ENCODE measurements at places on chromosomes 11 and 22. TPM values are rescaled to one million over a fixed set of nuclear protein-coding genes. Genes with fewer than 3 reads are reported as not detected.

Gene OR52I2
- polyA plus RNA-seq: not detected

GRCh38 chr11:15912825-15913224 lies 443.5 kb downstream of the SOX6 start:
- DNase-seq: no peak

GRCh38 chr11:33844236-33844635 lies 47.6 kb downstream of the LMO2 start:
- DNase-seq: no peak

DNA sequence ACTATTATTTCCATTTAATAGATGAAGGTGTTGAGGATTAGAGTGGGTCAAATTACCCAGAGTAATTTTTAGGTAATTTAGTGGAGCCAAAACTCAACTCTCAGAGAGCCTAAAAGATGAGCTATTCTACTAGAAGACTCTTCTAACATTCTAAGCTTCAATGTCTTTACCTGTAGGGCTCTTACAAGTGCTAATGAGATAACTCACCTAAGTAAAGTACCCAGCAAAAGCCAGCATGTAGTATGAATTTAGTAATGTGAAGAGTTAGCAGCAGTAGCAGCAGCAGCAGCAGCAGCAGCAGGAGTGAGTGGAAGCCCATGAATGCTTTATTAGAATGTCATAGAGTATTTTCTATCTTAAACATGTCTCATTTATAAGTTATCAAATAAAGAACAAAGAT lies 1239.2 kb downstream of the FAM181B start:
- DNase-seq: no peak

Measured in renal pelvis (tissue), 12 donors.